CD8-positive, alpha-beta memory T cell (primary cell): ENCODE measurements at places on chromosomes 6 and 20.

- no peak for DNase-seq
Measured at GRCh38 chr20:47231382-47232039, 125.0 kb downstream of the ZMYND8 start.

DNA sequence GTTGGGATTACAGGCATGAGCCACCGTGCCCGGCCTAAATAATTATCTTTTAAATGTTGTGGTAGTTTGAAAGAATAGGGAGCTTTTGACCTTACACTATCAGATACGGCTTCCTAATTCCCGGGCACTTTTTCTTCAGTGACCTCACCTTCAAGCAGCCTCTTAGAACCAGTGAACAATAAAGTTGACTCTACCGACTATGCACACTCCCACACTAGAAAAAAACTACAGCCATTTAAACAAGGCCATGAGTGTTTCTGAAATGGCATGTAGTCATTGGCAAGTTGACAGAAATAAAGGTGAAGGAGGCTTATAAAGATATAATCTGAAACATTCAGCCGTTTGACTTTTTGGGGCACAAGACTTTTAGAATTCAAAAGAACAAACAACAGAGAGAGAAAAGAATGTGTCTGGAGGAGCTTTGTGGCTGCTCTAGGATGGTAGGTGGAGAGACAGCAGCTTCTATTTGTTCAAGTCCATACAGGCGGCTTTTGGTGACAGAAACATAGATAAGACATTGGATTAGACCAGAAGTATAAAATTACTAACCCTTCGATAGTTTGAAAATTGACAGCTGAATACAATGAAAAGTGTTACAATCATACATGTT lies 75.2 kb downstream of the GJA1 start:
- no peak for DNase-seq

DNA sequence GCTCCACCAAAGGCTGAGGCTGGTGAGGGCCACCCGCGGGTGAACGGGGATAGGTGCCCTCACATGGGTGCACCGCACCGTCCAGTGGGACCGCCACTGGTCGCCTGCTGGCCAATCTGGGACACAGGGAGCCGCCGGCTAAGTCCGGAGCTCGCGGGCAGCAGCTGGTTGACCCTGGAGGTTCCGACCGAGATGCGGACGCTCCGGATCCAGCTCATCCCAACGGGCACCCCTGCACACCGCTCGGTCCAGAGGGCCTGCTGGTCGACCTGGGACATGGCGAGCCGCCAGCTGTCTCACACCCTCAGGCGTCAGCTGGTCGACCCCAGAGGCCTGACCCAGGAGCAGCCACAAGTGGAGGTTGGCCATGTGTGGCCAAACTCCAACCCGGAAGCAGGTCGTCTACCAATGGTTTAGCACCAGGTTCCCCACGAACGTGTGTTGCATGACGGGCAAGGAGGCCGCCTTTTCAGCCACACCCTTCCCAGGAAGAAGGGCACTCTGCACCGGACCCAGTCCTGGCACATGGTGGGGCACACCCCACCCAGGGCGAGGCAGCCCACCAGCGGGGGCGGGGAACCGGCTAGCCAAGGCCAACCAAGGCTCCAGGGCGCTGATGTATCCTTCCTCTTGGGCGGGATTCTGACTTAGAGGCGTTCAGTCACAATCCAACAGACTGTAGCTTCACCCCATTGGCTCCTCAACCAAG lies 746.0 kb upstream of the DEFB115 start:
- no peak for DNase-seq

DNA sequence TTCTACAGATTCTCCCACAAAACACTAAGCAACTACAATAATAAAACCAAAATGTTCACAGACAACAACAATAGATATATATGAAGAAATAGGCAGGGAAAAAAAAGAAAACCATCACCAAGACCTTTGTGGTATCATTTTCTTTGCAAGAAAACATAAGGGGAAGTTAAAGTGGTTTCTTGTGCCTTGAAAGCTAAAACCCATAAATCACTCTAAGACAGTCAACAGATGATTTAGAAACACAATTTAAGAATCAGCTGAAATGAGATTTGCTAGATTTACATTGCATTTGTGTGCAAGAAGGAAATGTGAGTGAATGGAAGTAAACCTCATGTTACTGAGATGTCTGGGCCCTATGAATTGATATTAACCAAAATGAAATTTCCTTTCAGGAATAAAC lies 1265.4 kb upstream of the GJE1 start:
- DNase-seq, result no peak

DNA sequence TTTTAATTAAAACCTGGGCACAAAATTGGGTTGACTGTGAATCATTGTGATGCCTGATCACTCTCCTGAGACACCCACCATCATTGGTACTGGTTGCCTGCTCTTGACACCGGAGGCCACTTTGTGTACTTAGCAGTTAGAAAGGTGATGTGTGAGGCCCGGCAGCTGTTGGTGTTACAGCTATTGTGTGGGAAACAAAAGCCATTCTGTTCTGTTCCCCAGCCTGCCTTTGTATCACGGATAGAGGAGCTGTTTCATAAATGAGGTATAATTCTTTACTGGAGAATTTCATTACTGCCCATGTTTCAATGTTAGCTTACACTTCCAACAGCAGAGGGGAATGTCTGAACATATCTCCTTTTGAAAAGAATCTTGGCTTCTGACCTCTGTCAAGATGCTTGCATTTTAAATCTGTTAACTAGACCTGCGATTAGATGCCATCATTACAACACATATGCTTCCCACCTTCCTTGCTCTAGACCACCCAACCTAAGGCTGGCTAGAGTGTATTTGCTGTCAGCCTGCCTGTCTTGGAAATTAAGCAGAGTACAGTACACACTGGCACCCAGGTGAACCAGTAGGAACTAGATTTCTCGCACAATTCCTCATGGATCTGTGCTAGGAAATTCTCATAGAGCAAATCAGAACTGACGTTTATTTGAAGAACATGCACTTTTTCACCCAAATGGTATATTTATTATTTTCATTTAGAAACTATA lies 142.4 kb upstream of the INSM1 start:
- no peak for DNase-seq

GRCh38 chr6:154304191-154304590 lies 52.4 kb downstream of the IPCEF1 start:
- DNase-seq, result no peak

DNA sequence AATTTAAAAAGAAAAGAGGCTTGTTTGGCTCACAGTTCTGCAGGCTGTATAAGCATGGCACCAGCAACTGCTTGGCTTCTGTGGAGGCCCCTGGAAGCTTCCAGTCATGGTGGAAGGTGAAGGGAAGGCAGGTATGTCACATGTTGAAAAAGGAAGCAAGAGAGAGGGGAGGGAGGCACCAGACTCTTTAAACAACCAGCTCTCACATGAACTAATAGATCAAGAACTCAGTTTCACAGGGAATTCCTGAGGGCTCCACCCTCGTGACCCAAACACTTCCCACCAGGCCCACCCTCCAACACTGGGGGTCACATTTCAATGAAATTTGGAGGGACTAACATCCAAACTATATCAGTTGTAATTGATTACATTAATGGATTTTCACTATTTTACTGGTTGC lies 127.9 kb upstream of the MLIP start:
- no peak for DNase-seq

- no peak for DNase-seq
Measured at GRCh38 chr6:140003217-140003616, 628.8 kb upstream of the CITED2 start.

GRCh38 chr6:119348748-119349360 lies 707 bp downstream of the MAN1A1 start:
- DNase-seq, result peak; percentile 39

DNA sequence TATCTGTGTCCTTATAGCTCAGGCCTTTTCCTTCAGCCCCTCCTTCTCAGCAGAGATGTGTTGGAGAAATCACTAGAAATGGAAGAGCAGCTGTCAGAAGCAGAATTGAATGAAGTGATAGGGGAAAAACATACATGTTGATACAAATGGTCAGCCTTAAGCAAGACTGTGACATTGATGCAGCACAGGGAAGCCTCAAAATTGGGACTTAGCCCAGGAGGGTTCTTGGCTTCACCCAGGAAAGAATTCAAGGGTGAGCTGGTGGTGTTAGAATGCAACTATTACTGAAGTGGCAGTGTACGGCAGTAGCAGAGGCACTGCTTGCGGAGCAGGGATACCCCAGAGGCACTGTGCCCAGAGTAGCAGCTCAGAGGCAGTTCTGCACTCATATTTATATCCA lies 8.0 kb upstream of the KIF16B start:
- no peak for DNase-seq

GRCh38 chr6:73768558-73768957 lies 72.6 kb downstream of the CD109 start:
- DNase-seq, result no peak

GRCh38 chr6:4620284-4621151 lies 155.7 kb upstream of the CDYL start:
- no peak for DNase-seq

GRCh38 chr6:18329776-18330175 lies 57.4 kb upstream of the RNF144B start:
- DNase-seq, result no peak

- DNase-seq, result no peak
Measured at GRCh38 chr6:155270561-155271091, 6.8 kb downstream of the CLDN20 start.

DNA sequence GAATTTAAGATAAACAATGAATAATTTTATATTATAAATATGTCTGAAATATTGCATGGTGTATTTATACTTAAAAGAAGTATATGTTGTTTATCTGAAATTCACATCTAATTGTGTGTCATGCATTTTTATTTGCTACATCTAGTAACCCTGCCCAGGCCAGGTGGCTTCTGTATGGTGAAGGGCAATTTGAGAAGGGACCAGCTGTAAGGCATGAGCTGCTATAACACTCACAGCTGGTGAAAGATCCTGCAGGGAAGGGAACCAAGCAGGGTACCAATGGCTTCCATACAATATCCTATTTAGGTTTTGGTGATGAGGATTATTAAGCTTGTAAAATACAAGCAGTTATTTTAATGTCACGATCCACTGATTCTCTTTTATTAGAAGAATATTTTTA lies 921.8 kb upstream of the GJE1 start:
- DNase-seq, result no peak

GRCh38 chr6:22250486-22250885 lies 46.4 kb downstream of the PRL start:
- no peak for DNase-seq

- DNase-seq, result no peak
Measured at GRCh38 chr6:76779068-76779467, 684.2 kb downstream of the HTR1B start.

DNA sequence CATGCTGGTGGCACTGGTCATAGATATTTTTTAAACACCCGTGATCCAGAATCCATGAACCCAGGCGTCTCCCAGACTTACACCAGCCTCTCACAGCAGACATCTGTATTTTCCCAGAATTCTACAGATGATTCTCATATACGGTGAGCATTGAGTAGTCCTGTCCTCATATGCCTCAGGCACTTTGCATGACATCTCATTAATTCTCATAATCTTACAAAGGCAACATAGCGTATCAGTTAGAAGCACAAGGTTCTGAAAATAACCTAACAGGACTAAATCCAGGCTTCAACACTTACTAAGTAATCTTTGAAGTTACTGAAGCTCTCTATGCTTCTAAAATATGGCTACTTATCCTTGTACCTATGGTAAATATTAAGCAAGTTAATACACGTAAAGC lies 8.9 kb downstream of the NDUFAF4 start:
- no peak for DNase-seq

DNA sequence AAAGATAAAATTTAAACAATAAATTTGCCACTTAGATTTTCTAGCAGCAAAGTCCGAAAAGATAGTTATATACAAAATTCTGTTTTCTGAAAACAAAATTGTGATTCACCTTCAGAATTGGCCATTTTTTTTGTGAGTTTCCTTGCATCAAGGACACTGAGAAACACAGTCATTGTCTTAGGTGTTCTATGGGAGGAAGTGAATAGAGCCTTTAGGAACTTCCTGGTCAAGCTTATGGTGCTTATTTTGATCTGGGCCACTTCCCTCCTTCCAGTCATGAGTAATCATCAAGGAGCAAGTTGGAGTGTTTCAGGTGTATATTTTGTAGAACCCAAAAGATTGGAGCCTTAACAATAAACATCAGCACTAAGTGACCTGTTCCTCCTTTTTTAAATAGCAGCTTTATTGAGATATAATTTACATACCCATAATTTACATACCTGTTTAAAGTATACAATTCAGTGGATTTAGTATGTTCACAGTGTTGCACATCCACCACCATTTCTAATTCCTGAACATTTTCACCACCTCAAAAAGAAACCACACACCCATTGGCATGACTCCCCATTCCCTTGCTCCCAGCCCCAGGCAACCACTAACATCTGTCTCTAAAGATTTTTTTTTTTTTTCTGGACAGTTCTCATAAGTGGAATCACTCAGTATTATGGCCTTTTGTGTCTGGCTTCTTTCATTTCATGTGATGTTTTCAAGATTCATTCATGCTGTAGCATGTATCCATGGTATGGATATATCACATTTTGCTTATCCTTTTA lies 17.6 kb downstream of the TMEM74B start:
- no peak for DNase-seq

- DNase-seq, result no peak
Measured at GRCh38 chr20:48189181-48189580, 403.9 kb upstream of the SULF2 start.

- no peak for DNase-seq
Measured at GRCh38 chr20:47332381-47333206, 23.9 kb downstream of the ZMYND8 start.

- DNase-seq, result no peak
Measured at GRCh38 chr20:34984756-34985261, 29.1 kb downstream of the MYH7B start.

- no peak for DNase-seq
Measured at GRCh38 chr20:52230409-52230808, 38.8 kb upstream of the ZFP64 start.

DNA sequence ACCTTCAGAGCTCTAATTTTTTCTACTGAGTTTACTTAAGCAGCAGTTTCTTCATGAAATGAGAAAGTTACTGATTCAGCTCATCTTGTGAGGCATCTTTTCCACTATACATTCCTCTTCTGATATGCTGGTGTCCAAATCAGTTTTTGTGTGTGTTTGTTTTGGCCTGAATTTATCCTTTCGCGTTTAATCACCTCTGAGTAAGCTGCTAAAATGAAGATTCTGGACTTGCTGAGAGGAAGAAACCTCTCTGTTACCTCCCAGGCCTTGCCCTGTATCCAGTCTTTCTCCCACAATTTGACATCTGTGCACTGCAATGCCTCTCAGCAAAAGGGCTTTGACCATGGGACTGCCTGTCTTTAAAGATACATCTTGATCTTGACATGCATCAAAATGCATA lies 536.2 kb upstream of the NRSN1 start:
- DNase-seq, result no peak

- no peak for DNase-seq
Measured at GRCh38 chr6:128266946-128267345, 253.5 kb downstream of the PTPRK start.

- DNase-seq, result no peak
Measured at GRCh38 chr6:52077961-52078625, 9.3 kb downstream of the PKHD1 start.
